ENCODE measurements at places on chromosomes 13 and 19. TPM values are rescaled to one million over a fixed set of nuclear protein-coding genes. Genes with fewer than 3 reads are reported as not detected.
A peak's percentile ranks its signal among the peaks of the same experiment; 100 is the strongest.

DNA sequence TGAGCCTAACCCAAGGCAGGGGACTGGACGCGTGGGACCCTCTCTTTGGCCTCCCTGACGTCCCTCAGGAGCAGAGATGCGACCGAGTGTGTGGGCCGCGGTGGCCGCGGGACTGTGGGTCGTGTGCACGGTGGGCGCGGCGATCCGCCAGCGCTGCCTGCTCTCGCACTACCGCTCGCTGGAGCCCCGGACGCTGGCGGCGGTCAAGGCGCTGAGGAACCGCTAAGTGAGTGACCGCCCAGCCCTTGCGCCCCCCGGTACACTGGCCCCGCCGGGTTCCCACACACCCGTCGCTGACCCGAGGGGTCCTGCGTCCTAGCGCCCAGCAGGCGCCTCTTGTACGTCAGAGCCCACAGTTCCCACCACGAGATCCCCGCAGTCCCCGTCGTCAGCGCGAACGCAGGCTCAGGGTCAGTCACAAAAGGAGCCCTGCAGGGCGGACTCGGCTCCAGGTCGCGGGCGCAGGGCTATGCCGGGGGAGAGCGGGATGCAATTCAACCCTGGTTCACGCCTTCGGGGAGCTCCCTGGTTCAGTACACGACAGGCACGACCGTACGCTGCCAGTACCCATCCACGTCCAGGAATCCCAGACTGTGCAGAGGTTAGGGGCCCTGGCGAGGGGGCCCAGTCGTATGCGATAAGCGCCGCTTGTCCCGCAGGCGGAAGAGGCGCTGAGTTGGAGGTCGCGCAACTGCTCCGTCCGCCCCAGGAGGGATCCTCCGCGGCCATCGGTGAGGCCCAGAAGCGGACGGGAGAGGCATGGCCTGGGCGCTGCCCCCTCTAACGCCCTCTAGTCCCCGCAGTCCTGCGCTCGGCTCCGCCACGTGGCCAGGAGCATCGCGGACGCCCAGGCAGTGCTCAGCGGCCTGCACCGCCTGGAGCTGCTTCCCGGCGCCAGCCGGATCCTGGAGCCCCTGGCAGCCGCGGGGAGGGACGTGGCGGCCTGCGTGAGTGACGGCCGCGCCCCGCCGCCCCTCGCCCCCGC, 3.6 kb upstream of the IFNL2 start:
- DNase-seq: no peak

DNA sequence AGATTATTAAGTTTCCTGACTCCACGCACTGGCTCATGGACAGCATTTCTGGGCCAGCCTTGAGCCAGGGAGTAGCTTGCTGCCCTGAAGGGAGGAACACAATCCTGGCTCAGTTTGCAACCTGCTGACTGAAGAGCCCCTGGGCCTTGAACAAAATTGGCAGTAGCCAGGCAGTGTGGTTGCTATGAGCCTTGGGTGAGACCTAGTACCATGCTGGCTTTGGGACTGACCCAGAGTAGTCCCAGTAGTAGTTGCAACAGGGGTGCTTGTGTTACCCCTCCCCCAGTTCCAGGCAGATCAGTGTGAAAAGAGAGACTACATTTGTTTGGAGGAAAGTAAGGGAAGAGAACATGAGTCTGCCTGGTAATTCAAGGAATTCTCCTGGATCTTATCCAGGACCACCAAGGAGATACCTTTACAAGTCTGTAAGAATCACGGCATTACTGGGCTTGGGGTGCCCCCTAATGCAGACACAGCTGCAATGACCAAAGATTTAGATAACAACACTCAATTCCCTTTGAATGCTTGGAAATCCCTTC, 22.0 kb downstream of the ITGBL1 start:
- DNase-seq: peak; percentile 66

- no peak for DNase-seq
These were observed 134.7 kb downstream of the MIPEP start for GRCh38 chr13:23754506-23754905.

DNA sequence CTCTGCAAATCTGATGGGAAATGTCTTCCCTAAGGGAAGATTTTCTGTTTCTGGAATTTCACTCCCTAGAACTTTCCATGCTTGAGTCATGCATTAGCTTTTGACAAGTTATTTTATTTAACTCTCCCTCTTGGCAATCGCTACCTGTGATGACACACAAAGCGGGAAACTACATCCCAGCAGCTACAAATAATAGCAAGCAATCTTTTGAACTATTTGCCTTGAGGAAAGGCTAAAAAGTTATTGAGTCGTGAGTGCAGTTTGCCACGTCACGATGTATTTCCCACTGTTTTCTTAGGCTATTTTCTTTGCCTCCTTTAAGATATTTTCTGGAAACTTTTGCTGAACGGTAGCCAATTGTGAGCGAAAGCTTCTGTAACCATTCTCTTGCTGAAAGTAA, 353.3 kb upstream of the HTR2A start:
- peak; percentile 65 for DNase-seq

DHX34 gene
- 8.1 TPM for total RNA-seq

DNA sequence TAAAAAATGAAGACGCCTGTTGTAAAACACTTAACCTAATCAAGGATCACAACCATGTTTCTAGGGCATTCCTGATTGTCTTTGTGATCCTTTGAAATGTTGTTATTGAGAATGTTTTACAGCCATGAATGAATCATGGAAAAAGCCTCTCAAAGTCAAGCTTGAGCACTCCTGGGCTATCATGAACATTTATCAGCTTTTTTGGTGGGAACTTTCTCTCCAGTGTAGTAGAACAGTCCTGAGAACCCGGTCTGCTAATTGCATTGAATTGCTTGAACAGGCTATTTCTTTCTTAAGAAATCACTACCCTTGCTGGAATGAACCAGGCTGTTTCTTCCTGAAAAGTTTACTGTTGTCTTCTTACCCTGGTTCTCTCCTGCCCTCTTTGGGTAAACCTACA, 516.5 kb downstream of the FGF9 start:
- no peak for DNase-seq

- DNase-seq: no peak
These were observed 422.3 kb upstream of the GPC6 start for GRCh38 chr13:92804346-92804745.

HRC gene
- not detected for total RNA-seq
